ENCODE measurements at places on chromosomes 7 and 10.

GRCh38 chr7:69736126-69736810 lies 138.0 kb downstream of the AUTS2 start:
- DNase-seq, result no peak

DNA sequence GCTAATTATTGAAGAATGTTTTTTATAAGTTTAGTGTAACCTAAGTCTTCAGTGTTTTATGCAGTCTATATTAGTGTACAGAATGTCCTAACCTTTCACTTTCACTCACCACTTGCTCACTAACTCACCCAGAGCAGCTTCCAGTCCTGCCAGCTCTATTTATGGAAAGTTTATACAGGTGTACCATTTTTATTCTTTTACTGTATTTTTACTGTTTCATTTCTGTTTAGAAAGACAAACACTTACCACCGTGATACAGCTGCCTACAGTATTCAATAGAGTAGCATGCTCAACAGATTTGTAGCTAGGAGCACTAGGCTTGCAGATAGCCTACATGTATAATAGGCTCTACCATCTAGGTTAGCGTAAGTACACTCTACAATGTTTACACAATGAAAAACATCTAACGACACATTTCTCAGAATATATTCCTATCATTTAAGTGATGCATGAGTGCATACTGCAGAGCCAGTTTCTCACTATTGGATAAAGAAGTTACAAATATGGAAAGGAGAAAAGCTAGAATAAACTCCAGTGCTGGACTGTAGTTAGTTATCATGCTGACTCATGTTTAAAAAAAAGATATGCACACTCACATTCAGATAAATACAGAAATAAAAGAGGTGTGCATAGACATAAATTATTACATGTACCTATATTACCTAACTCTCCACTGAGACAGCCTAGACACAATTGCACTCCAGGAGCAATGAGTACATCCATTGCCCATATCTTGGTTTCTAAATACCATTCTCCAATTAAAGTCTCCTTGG lies 30.4 kb downstream of the STEAP1B start:
- DNase-seq, result no peak

- no peak for DNase-seq
Measured at GRCh38 chr10:21519941-21520436, 5.5 kb downstream of the SKIDA1 start.

DNA sequence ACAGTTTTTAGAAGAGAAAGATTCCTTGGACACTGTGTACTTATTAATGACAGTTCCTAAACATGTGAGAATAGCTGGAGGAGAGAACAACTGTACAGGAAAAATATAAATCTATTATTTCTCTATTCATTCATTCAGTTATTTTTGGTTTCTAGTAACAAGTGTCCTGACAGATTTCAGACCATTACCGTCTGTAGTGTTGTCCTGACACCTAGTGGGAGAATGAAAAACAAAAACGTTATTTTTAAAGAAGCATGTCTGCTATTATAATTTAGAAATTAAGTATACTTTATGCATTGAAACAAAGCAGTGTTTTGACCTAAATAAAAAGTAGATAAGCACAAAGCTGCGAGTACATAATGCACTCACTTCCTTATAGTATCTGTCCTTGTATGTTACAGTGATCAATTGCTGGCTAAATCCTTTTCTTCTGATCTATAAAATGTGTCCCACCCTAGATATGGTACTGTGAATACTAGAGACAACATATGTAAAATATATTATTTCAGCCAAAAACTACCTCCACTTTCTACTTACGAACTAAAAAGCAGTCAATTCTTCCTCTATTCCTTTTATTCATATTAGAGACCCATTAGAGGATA lies 575.6 kb downstream of the ARL4A start:
- no peak for DNase-seq

DNA sequence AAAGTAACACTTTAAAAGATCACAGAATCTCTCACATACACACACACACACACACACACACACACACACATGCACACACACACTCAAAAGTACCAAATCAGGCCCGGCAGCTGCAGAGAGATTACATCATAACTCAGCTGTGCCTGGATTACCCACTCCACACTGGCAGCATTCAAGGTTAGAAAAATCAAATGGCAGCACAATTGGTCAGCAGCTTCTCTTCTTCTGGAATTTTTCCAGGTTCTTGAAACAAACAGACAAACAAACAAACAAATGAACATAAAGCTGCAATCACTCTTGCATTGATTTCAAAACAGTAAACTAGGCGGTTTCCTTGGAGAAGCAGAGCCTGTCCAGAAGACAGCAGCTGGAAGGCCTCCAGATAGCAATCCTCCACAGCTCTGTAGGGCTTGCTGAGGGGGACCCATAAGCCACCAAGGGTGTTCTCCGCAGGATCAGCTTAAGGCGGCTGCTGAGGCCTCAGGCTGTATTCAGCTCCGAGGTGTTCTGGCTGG lies 24.5 kb upstream of the FAM133B start:
- DNase-seq, result no peak

DNA sequence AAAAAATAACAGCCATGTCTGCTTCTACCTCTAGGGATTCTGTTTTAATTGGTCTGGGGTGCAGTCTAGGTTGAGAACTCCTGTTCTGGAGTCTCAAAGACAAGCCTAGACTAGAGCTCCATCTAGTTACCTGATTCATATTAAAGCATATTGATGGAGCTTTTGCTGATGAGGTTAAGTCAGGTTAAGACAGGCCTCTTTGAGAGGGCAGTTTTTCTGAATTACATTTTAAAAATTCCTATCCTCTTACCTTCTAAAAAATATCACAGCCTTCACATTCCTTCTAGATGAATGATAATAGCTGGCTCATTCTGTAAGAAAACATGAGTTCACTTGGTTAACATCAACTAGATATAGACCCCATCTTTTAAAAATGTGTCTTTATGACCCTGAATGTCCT lies 28.9 kb downstream of the MGAM start:
- no peak for DNase-seq

GRCh38 chr10:75297021-75297599 lies 61.4 kb upstream of the COMTD1 start:
- no peak for DNase-seq

- peak; percentile 35 for DNase-seq
Measured at GRCh38 chr10:22252801-22253579, 35.2 kb upstream of the EBLN1 start.

- no peak for DNase-seq
Measured at GRCh38 chr7:127380479-127380878, 12.0 kb downstream of the ZNF800 start.
